NCI-H524 (cell line): ENCODE measurements at places on chromosomes 4 and X.

GRCh38 chr4:79678472-79679202, 270.6 kb upstream of the GK2 start:
- no peak for DNase-seq

- no peak for DNase-seq
Measured at GRCh38 chrX:6810776-6811175, 275.9 kb upstream of the VCX3A start.

- no peak for DNase-seq
Measured at GRCh38 chr4:88185906-88186305, 27.5 kb upstream of the ABCG2 start.

DNA sequence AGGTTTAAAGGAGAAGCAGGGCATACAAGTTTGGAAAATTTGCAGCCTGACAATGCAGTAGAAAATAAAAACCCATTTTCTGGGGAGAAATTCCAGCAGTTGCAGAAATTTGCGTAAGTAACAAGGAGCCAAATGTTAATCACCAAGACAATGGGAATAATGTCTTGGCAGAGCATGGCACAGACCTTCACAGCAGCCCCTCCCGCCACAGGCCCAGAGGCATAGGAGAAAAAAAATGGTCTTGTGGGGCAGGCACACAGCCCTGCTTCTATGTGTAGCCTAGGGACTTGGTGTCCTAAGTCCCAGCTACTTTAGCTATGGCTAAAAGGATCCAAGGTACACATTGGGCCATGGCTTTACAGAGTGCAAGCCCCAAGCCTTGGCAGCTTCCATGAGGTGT, 65.7 kb downstream of the SPOCK3 start:
- no peak for DNase-seq

DNA sequence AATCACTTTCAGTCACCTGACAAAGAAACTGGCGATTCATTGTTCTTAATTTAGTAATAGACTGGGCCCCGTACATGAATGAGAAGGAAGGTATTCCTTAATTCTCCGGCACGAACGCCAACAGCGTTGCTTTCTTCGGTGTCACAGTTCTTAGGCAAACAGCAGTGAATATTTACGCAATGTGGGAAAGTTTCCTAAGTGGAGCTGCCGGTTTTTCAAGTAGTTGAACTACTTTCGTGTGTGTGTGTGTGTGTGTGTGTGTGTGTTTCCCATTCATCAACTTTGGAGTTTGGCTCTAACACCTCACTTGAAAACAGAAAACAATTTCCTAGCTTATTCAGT, 651 bp downstream of the NXT2 start:
- peak; percentile 25 for DNase-seq

- peak; percentile 97 for DNase-seq
Measured at GRCh38 chrX:18887825-18888212, 96.1 kb downstream of the PHKA2 start.

- peak; percentile 84 for DNase-seq
Measured at GRCh38 chr4:76546759-76547742, 112.0 kb downstream of the SHROOM3 start.

GRCh38 chr4:87950493-87950892, 25.0 kb upstream of the SPP1 start:
- no peak for DNase-seq

DNA sequence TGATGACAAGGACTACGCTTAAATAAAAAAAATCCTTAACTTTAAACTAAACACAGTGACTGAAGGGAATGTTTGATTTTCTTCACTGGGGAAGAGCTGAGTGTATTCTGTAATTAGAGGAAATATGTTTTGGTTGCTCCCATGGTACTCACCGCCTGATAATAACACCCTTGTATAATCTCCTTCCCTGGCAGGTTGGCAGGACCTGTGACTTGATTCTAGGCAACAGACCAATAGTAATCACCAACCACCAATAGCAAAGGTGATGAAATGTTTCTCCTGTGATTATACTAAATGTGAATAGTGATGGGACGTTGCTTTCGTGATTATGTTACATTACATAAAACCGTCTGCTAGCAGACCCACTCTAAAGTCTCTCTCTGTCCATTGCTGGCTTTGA, 536.8 kb upstream of the CPEB2 start:
- no peak for DNase-seq

GRCh38 chr4:151048913-151049312, 33.8 kb upstream of the LRBA start:
- no peak for DNase-seq

GRCh38 chr4:179307297-179308136, 1865.3 kb upstream of the AGA start:
- no peak for DNase-seq

- no peak for DNase-seq
Measured at GRCh38 chrX:50456712-50457484, 13.7 kb downstream of the DGKK start.

- peak; percentile 31 for DNase-seq
Measured at GRCh38 chr4:92387459-92388069, 83.8 kb downstream of the GRID2 start.

- DNase-seq, result no peak
Measured at GRCh38 chr4:16196482-16197393, 29.5 kb downstream of the TAPT1 start.

DNA sequence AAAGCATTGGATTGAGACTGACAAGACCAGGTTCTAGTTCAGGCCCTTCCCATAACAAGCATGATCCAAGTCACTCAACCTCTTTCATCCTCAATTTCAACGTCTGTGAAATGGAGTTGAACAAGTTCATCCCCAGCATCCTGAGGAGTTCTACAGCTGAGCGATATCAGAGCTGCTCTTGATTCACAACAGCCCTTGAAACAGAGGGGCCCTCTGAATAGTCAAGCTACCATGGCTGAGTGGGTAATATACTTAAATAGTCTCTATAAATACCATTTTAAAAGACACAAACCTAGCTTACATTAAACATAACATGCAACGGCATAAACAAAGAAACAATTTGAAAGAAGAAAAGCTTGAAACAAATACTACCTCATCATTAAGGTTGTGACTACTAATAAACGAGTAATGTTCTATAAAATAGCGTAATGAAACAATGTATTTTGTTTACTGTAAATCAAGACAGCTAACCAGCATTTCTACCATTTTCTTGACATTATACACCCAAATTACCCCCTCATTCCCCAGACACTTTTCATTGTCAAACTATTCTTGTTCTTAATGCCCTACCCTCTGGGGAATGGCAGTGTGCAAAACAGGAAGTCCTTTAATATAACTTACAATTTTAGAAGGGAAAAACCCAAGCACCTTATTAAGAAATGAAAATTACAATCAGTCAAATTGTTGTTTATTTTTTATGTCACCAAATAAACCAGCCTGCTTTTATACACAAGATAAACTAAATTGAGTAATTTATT, 202.3 kb downstream of the PARM1 start:
- no peak for DNase-seq

DNA sequence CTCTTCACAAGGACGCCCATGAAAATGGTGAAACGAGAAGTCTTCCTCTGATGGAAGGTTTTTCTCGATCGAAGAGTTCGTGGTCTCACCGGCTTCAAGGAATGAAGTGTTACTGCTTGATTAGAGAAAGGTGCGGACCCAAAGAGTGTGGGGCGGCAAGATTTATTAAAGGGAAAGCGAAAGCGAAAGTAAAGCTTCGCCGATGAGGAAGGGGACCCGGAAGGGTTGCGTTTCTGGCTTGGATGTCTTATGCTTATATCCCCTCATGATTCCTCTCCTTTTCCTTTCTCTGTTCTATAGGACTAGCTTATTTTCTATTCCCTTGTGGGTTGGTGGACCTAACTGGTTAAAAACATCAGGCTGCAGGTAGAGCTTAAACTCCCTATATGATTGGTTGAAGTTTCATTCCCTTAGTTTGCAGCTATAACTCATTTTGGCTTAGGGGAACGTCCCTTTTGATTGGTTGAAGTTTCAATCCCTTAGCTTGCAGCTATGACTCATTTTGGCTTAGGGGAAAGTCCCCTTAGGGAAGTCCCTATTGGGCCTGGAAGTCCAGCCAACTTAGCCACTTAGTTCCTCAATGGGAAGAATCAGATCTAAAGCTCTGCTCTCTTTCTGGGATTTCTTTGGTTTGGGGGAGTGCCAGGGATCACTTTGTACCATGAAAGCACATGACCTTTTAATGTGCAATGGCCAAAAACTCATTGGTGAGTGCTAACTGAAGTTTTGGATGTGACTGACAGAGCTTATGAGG, 1025.0 kb upstream of the PCDH10 start:
- DNase-seq, result no peak

DNA sequence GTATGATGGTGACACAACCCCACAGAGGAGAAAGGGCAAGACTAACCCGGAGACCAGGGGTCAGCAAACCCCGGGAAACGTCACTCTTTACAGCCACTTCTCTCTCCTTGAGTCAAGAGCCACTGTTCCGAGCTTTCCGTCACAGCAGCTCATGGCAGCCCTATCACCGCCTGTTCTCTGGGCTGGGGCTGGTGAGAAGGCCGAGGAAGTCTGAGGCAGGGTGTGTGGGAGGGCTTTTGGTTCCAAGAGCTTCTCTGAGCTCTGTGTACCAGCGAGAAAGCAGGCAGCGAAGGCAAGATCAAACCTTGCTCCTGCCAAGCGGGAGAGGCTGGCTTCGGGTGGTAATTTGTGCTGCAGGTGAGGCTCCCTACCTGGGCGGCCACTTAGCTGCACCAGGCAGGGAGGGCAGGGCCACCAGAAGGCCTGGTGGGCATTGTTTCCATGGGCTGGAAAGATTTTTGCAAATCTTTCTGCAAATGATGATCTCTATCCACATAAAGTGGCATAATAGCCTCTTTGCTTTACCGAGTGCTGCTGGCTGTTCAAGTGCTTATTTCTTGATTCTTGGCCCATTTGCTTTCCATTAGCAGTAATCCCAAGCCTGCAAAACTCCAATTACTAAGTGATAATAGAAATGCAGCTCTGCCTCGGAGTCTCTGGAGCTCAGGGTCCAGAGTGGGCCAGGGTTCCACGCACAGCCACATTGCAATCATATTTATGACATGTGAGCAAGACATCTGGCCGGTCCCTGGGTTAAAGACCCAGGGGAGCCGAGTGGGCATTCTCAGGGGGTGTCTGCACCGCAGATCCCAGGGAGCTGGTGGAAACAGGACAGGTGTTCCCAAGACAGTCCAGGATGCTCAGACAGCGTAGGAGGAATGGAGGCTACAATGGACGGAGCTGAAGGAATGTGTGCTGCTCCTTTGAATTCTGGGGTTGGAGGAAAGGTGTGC, 41.5 kb downstream of the DCTD start:
- DNase-seq, result no peak

DNA sequence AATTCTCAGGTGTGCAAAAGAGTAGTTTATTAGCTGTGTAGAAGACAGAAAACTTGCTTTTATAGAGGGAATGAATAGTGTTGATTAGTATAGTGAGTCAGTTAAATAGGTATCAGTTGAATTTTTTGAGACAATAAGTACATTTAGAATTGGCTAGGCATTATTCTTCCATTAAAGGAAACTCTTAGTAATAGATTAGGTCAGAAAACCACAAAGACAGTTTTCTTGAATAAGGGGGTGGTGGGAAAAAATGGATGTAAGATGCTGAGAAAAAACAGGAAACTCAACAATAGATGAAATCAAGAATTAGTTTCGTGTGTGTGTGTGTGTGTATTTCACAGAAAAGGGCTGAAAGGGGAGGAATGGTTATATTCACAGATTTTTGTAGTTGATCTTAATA, 16.8 kb downstream of the CD38 start:
- no peak for DNase-seq

DNA sequence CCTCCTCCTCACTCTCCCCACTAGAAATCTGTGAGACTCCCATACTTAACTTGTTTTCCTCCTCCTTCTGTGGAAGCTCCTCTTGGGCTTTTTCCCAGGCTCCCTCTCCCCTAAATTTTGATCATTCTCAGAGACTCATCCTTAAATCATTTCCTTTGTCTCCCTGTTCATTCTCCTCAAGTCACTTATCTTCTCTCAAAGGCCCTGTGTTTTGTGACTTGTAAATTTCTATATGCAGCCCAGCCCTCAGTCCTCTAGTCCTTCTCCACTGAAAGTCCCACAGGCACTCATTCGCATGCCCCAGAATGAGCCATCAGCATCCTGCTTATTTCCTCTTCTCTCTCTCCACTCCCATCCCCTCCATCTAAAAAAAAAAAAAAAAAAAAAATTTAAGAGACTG, 171.8 kb downstream of the SOWAHB start:
- no peak for DNase-seq

DNA sequence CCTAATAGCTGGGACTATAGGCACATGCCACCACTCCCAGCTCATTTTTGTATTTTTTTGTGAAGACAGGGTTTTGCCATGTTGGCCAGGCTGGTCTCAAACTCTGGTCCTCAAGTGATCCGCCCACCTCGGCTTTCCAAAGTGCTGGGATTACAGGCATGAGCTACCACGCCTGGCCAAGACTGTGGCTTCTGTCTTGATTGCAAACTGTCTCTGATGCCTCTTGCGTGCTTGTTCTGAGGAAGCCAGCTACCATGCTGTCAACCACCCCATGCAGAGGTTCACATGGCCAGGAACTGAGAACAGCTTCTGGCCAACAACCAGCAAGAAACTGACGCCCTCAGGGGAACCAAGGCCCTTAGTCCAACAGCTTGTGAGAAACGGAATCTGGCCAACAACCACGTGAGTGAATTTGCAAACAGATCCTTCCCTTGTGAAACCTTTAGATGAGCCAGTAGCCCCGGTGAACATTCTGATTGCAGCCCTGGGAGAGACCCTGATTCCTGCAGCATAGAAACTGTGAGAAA, 71.2 kb downstream of the SUPT20HL2 start:
- no peak for DNase-seq

DNA sequence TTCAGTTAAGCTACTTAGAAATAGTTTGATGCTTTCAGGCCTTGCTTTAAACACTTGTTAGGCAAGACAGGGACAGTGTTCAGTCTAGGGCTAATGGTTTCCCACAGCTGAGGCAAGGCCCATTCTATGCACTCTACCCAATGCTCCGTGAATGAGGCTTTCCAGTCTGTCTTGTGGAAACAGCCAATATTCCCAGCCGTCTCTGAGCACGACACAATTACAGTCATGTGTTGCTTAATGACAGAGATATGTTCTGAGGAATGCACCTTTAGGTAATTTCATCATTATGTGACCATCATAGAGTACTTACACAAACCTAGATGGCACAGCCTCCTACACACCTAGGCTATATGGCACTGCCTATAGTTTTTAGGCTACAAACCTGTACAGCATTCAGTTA, 9.5 kb upstream of the FAM200B start:
- DNase-seq, result no peak

- DNase-seq, result no peak
Measured at GRCh38 chr4:56080384-56080783, 131.6 kb downstream of the CEP135 start.

DNA sequence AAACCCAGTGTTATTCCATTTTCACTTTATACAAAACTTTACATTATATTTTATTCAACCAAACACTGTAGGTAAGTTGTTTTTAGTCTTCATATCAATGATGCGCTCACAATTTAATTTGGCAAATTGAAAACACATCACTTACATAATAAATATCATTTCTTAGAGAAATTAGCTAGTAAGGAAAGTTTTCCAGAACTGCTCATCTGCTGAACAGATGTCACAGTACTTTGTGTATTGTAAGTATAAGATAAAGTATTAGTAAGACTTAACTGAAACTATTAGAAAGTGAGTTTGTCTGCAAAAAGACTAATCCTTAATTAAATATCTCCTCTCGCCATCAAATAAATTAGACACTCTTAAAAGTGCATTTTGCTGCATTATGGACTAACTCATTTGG, 108.7 kb upstream of the PACRGL start:
- DNase-seq, result no peak
